ENCODE measurements at places on chromosomes 4 and X.

- no peak for DNase-seq
Measured at GRCh38 chrX:130057209-130057608, 53.1 kb downstream of the ELF4 start.

GRCh38 chr4:18213576-18214198, 192.1 kb upstream of the LCORL start:
- no peak for DNase-seq

DNA sequence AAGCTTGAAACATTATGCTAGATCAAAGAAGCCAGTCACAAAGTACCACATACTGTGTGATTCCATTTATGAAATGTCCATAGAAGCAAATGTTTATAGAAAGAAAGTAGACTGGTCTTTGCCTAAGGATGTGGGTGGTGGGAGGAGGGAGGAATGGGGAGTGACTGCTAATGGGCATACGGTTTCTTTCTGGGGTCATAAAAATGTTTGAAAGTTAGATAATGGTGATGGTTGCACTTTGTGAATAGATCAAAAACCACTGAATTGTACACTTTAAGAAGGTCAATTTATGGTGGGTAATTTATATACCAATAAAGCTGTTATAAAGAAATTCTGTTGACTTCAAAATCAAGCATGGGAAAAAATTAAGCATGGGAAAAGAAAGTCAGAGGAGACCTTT, 56.6 kb downstream of the FAM13A start:
- DNase-seq: no peak

GRCh38 chr4:175070444-175070843, 152.3 kb downstream of the ADAM29 start:
- no peak for DNase-seq

GRCh38 chr4:1049591-1049905, 38.1 kb downstream of the FGFRL1 start:
- DNase-seq: no peak

- no peak for DNase-seq
Measured at GRCh38 chr4:94803181-94803580, 45.4 kb downstream of the BMPR1B start.

- no peak for DNase-seq
Measured at GRCh38 chr4:154189346-154189745, 302.3 kb downstream of the DCHS2 start.

- no peak for DNase-seq
Measured at GRCh38 chr4:76011700-76012387, 4.5 kb upstream of the CXCL9 start.
